Kidney (tissue), 22 donors: ENCODE measurements at places on chromosomes 3 and 15. TPM values are rescaled to one million over a fixed set of nuclear protein-coding genes. Genes with fewer than 3 reads are reported as not detected.

DNA sequence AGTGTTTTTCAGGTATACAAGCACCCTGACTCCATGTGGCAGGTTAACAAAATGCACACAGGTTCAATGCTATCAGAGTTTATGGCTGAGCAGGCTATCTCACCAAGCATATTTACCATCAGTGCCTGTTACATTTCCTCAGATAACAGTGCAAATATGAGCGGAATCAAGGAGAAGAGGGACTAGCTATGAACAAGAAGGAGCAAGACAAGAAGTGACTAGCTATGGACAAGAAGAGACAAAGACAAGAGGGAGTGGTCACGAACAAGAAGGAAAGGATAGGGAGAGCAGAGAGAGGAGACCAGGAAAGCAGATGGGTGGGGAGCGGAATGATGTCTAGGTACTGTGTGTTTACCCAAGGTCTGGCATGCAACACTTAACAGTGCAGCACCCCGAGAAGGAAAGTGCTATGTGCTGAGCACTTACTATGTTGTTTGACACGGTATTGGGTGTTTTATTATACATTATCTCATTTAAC lies 8.6 kb downstream of the ILDR1 start:
- no peak for DNase-seq

DNA sequence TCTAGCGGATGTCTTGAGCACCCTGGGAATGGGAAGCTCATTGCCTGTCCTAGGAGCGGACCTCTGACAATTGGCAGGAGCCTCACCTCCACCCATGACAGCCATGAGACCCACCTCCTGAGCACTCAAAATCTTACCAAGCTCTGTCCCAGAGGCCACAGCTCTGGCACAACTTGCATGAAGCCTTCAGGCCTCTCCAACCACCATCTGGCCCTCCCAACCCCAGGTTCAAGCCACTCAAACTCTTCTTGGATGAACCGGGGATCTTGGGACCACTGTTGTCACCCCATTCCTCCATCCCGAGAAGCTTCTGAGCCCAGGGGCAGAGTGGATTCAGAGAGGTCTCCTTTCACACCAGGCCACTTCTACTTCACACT lies 1.5 kb downstream of the VIPR1 start:
- no peak for DNase-seq

GRCh38 chr3:171936191-171936841 lies 93.2 kb downstream of the TMEM212 start:
- no peak for DNase-seq

- no peak for DNase-seq
These were observed 3.0 kb downstream of the ONECUT1 start for GRCh38 chr15:52787123-52787503.

GRCh38 chr3:72816862-72817355 lies 31.3 kb downstream of the SHQ1 start:
- no peak for DNase-seq

The PARP15 gene
- not detected for polyA plus RNA-seq

- no peak for DNase-seq
These were observed 60.6 kb downstream of the LSAMP start for GRCh38 chr3:116384717-116385116.

The EIF4E3 gene
- 10.5 TPM for polyA plus RNA-seq

DNA sequence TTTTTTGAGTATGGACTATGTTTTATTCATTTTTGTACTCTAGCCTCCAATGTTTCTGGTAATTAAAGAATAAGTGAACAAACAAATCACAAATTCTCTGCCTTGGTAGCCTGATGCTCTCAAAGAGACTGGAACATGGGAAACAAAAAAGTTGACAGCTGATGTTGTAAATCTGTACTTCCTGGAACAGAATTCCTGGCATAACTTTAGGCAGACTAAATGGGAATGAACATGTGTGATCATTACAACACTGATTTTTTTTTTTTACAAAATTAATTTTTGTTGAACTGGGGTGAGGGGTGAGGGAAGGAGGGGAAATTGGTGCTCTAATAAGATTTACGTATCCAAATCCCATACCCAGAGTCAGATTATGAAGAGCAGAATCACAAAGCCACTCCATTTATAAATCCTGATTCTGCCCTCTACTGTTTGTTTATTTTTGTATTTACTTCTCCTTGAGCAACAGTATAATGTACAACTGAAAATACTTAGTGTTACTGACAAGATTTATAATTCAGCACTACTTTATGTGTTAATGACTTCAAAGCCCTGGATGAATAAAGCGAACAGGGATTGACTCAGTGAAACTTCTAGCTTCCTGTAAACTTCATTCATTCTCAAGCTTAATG lies 165.0 kb downstream of the FRMD5 start:
- DNase-seq = no peak

The HGD gene
- polyA plus RNA-seq = 251 TPM
